Foreskin fibroblast (primary cell): ENCODE measurements at places on chromosomes 3 and 15.

- no peak for DNase-seq
Observed at GRCh38 chr3:9797196-9797945, 4.5 kb downstream of the ARPC4 start.

GRCh38 chr3:103813955-103814354, 1379.1 kb downstream of the ZPLD1 start:
- DNase-seq, result no peak

GRCh38 chr15:40894681-40895448, 615 bp downstream of the VPS18 start:
- DNase-seq, result peak; percentile 88

- peak; percentile 90 for DNase-seq
Observed at GRCh38 chr15:60390871-60391501, 6.8 kb downstream of the ANXA2 start.

DNA sequence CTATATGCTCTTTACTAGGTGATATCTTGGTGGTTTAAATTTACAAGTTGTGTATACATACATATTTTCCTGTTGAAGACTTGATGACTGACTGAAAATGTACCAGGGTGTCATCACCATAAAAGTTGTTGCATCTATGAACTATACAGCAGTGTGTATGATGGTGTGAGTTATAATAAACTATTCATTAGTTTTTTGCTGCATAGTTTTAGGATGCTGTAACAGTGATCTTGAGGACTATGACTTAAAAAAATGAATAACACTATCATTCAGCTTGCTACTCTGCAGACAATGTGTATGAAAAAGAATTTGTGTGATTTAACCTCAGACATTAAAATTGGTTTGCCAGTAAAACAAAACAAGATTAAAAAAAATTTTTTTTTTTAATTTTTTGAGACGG, 49.0 kb downstream of the UBE2E2 start:
- no peak for DNase-seq

GRCh38 chr15:67745073-67746006, 80.0 kb upstream of the SKOR1 start:
- peak; percentile 12 for DNase-seq

- DNase-seq, result no peak
Observed at GRCh38 chr3:42780398-42780797, 7.3 kb upstream of the CCDC13 start.

DNA sequence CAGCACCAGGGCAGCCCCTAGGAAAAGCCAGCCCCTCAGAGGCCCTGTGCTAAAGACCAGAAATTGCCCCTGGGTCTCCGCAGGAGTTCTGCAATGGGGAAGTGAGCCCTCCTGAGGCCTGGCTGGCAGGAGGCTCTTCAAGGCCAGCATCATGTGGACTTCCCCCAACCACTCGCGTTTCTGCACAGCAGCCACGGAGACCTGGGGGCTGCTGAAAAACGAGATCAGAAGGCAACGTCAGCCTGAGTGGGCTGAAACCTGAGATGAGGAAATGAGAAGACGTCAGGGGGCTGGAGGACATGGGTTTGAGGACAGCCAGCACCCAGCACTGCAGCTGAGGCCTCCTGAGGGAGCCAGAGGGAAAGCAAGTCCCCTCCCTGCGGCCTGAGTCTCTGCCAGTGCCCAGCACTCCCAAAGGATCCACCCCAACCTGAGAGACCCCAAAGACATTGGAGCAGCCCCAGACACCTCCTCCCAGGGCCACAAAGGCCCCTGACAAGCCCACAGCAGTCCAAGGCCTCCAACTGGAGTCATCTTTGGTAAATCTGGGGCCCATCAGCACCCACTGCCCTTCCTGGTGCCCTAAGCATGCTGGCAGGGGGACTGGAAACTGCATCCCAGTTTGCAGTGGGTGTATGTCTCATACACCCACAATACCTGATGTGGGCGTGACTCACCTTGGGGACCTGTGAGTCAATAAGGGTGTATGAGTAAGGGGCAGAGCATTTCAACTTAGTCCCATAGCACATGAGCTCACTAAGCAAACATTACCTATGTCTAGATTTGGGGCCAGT, 29.2 kb upstream of the CYP11A1 start:
- peak; percentile 85 for DNase-seq

DNA sequence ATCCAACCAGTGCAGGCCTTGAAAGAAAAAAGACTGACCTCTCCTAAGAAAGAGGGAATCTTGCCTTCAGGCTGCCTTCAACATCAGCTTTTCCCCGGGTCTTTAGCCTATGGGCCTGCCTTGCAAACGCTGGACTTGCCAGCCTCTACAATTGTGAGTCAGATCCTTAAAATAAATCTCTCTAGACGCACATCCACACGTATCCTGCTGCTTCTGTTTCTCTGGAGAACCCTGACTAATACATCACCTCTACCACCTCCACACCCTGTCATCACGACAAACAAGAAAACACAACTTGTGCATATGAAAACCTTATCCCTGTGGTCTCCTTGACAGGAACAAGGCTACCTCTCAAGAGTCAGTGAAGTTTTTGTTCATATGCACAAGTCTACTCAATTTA, 11.8 kb downstream of the CYFIP1 start:
- DNase-seq, result peak; percentile 87

- no peak for DNase-seq
Observed at GRCh38 chr3:94317017-94317416, 254.2 kb downstream of the NSUN3 start.

GRCh38 chr3:195582947-195583346, 793 bp downstream of the APOD start:
- no peak for DNase-seq
